ENCODE measurements at places on chromosomes 1 and 21. TPM values are rescaled to one million over a fixed set of nuclear protein-coding genes. Genes with fewer than 3 reads are reported as not detected.

The SRGAP2 gene
- polyA plus RNA-seq = 59.7 TPM

The ZFP69 gene
- polyA plus RNA-seq = 8.6 TPM

The CLCNKA gene
- 0.91 TPM for polyA plus RNA-seq

The SMIM1 gene
- 1.6 TPM for polyA plus RNA-seq

The CLCA4 gene
- polyA plus RNA-seq = not detected

The DISP3 gene
- polyA plus RNA-seq = 0.53 TPM

The TBX19 gene
- polyA plus RNA-seq = 6.1 TPM

The OR2AK2 gene
- not detected for polyA plus RNA-seq

- no peak for DNase-seq
- no peaks in the 10 kb centered on the region for H3K36me3 ChIP-seq
- no peak overlapping the region for H3K4me3 ChIP-seq
- H3K4me1 ChIP-seq = peaks cover 5% of the 10 kb centered on the region
- no peak overlapping the region for H3K27ac ChIP-seq
These were observed 126.5 kb upstream of the TNFSF4 start for GRCh38 chr1:173333581-173333980.

- DNase-seq = no peak
- H3K27ac ChIP-seq = no peak overlapping the region
- no peak overlapping the region for H3K4me3 ChIP-seq
- no peaks in the 10 kb centered on the region for H3K27me3 ChIP-seq
- H3K36me3 ChIP-seq = no peaks in the 10 kb centered on the region
- peaks cover 29% of the 10 kb centered on the region for H3K4me1 ChIP-seq
These were observed 4.5 kb upstream of the PDZK1IP1 start for GRCh38 chr1:47194311-47194710.

DNA sequence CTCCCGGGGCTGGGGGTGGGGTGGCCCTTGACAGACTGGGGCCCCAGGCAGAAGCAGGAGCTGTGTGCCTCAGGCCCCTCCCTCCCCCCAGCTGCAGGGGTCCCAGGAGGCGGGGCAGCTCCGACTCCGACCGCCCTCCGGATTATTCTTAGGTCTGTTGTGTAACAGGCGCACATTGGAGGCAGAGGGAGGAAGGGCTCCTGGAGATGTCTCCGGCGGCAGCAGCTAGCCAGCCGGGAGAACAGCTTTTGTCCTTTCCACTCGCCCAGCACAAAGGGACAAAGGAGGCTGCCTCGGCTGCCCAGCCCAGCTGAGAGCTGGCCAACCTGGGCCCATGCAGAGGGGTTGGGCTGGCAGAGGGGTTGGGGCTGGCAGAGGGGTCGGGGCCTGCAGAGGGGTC is 29.7 kb upstream of the PLCH2 start:
- no peak overlapping the region for H3K4me3 ChIP-seq
- H3K4me1 ChIP-seq = no peaks in the 10 kb centered on the region
- peaks cover 22% of the 10 kb centered on the region for H3K27me3 ChIP-seq

- peaks cover 60% of the 10 kb centered on the region for H3K4me1 ChIP-seq
- no peak overlapping the region for H3K4me3 ChIP-seq
- H3K36me3 ChIP-seq = no peaks in the 10 kb centered on the region
- DNase-seq = no peak
These were observed 4.3 kb downstream of the ATP8B2 start for GRCh38 chr1:154329551-154330131.

GRCh38 chr1:9434247-9435152 is 104.8 kb upstream of the SLC25A33 start:
- no peaks in the 10 kb centered on the region for H3K36me3 ChIP-seq
- H3K27ac ChIP-seq = no peak overlapping the region
- H3K27me3 ChIP-seq = no peaks in the 10 kb centered on the region

GRCh38 chr1:165841582-165842017 is 14.2 kb downstream of the UCK2 start:
- no peaks in the 10 kb centered on the region for H3K27me3 ChIP-seq
- no peaks in the 10 kb centered on the region for H3K4me1 ChIP-seq
- DNase-seq = no peak
- H3K36me3 ChIP-seq = no peaks in the 10 kb centered on the region
- no peak overlapping the region for H3K27ac ChIP-seq
- no peak overlapping the region for H3K4me3 ChIP-seq

- no peak for DNase-seq
- no peaks in the 10 kb centered on the region for H3K4me1 ChIP-seq
- no peaks in the 10 kb centered on the region for H3K27me3 ChIP-seq
These were observed 36.9 kb upstream of the SERTAD4 start for GRCh38 chr1:210195635-210196160.

- no peaks in the 10 kb centered on the region for H3K4me1 ChIP-seq
- no peaks in the 10 kb centered on the region for H3K36me3 ChIP-seq
- no peaks in the 10 kb centered on the region for H3K27me3 ChIP-seq
These were observed 9.4 kb upstream of the RGS13 start for GRCh38 chr1:192626366-192627179.

DNA sequence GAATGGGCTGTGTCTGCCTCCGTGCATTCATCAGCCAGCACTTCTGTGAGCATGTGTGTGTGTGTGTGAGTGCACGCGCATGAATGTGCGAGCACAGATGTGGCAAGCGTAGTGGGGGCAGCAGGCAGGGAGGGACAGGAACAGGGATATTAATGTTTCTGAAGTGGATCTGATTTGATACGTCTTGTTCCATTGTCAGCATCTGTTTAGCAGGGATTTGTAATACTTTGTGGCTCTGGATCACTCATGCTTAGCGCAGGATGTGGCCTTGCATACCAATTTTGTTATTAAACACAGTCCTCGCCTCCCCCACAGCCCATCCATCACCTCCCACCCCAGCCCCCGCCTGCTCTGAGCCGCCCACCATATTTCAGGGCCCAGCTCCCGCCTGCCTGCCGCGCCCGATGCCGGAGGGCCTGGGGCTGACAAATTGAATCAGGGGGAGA is 52.4 kb downstream of the TMEM53 start:
- no peak for DNase-seq
- H3K27ac ChIP-seq = no peak overlapping the region
- no peaks in the 10 kb centered on the region for H3K4me1 ChIP-seq
- H3K36me3 ChIP-seq = no peaks in the 10 kb centered on the region

GRCh38 chr1:9331558-9332346 is 39.1 kb downstream of the SPSB1 start:
- no peaks in the 10 kb centered on the region for H3K27me3 ChIP-seq
- H3K27ac ChIP-seq = no peak overlapping the region
- no peaks in the 10 kb centered on the region for H3K4me1 ChIP-seq
- H3K4me3 ChIP-seq = no peak overlapping the region
- H3K36me3 ChIP-seq = no peaks in the 10 kb centered on the region
